ENCODE measurements at places on chromosomes 2 and 18.

DNA sequence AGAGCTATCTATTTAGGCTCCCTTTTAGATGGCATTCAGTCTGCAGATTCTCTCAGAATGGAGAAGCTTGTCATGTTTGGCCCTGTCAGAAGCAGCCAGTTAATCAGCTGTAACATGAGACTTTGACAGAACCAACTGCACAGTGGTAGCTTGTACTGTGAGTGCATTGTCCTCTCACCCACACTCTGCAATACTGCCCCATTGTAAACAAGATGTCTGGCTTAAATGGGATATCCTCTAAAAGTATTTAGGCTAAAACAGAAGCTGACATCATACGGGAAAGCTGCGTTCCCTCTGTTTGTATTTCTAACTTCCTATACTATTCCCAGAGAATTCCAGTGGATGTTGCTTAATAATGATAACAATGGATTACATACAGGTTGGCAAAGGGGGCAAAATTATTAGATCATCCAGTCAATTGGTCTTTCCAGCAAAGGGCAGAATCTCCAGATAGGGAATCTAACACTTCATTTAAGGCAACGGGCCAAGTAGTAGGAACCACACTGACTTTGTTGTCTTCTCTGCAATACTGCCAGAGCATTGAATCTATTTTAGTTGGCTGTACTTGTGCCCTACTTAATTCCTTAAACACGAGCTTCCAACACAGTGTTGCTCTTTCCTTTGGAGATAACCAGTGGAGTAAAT lies 15.4 kb upstream of the STAT4 start:
- no peak for DNase-seq

GRCh38 chr2:85326406-85327159 lies 1.2 kb downstream of the TGOLN2 start:
- DNase-seq = peak; percentile 26

DNA sequence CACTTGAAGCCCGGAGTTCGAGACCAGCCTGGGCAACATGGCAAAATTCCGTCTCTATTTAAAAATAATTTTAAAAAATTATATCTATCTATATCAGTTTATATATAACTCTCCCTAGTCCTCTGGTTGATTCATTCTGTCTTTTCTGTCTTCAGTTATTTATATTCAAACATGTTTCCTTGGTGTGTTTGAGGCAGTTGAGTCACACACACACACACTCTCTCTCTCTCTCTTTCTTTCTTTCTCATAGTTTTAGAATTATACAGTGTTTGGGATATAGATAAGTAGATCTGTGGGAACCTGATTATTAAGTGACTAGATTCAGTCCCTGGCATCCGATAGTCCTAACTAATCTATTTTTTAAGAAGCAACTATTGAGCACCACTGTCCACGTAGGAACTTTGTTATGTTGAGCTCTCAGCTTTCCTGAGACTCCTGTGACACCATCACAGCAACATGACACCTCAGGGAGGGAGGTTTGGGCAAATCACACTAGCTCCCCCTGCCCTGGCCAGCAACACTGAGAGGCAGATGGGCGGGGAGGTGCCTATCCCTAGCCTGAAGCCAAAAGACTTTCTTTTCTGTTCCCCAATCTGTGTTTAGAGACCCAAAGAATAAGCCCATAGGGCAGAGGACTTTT lies 482.7 kb downstream of the DLGAP1 start:
- peak; percentile 80 for DNase-seq

- DNase-seq = no peak
Observed at GRCh38 chr2:173232956-173233744, 121.5 kb upstream of the CDCA7 start.

DNA sequence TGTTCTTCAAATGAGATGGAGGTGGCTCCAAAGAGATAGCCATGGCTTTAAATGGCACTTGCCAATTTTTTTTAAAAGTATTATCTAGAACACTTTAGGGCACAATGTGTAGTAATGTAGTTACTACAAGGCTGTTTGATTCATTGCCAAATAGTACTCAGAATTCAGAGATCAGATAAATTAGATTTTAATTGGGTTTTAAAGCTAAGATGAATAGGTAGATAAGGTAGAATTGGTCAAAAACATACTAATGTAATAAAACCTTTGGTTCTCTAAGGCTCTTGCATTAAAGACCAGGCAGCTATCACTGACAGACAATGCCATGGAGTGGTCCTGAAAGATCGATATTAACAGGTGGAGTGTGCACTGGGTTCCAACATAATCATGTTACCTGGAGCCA lies 365.9 kb downstream of the LRRTM1 start:
- DNase-seq = no peak

GRCh38 chr2:70344195-70344594 lies 42.3 kb upstream of the FAM136A start:
- DNase-seq = no peak

DNA sequence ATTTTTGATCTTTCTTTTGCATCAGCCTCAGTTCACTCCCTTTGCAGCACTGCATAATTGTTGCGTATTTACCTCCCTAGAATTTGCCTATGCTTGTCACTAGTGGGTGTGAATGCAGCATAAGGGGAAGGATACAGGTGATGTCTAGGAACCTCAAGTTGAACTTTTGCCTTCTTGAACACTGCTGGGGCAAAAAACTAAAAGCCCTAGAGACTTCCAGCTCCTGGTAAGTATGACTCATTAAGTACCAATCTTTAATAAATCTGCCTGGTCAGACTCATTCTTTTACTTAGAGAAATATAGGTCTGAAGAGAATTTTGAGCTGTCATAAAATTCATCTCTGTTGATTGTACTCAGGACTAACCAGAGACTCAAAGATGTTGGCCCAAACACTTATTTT lies 547.3 kb upstream of the FANCL start:
- DNase-seq = no peak

DNA sequence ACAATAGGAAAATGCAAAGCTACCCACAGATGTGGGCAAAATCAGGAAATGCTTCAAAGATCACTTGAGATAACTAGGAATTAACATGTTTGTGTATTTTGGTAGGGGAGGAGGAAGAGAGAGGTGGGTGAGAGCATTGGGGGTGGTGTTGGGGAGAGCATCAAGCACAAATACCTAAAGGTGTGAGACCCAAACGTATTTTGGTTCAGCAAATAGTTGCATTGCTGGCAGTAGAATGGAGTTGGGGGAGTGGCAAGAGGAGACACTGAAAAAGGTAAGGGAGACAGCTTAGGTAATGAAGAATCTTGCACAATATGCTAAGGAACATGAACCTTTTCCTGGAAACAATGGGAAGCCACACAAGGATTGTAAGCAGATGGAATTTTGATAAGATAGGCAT lies 1.5 kb upstream of the PELI1 start:
- no peak for DNase-seq

DNA sequence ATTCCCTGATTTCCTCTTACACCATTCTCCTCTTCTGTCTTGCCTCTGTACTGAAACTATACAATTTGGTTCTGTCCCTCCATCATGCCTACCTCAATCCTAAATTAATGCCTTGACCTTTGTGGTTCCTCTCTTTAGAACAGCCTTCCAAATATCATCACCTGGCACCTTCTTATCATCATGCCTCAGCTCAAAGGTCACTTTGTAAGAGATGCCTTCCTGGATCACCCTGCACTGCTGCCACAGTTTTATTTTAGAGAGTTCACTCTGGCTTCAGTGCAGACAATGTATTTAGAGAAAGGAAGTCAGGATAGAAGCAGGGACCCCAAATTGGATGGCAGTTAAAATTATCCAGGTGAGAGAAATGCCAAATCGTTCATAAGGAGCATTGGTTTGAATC lies 64.5 kb downstream of the LRRTM4 start:
- DNase-seq = no peak

- peak; percentile 30 for DNase-seq
Observed at GRCh38 chr2:187500585-187501359, 52.7 kb upstream of the CALCRL start.

DNA sequence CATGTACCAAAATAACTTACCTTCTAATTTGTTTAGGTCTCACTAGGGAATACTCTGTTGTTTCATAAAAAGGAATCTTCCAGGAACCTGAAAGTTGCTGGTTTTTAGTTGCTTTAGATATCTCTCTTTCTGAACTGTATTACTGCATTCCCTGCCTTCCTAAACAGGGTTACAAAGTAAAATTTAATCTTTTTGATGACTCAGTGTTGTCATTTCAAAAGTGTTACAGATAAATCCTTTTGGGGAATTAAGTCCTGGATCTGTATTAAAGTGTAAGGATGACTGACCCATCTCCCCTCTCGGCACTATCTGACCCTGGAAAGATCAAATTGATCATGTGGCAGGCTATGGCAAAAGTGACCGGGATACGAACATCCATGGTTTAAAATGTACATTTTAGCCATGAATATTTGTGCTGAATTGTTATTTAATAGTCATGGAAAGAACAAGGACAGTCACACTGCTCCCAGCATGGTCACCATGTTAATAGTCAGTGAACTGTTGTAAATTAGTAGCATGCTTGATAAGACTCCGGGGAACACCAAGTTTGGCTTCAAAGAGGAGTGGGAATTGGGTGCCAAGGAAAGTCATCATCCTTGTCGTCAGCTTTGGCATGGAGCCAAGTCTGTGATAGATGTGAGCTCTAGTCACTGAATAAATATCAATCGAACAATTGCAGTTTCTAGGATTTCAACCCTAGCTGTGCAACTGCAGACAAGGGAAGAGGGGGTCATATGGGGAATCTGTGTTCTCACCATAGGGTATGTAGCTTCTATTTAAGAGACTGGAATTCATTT lies 4.2 kb downstream of the PLEKHA3 start:
- DNase-seq = no peak

- DNase-seq = no peak
Observed at GRCh38 chr2:54555318-54555837, 99.3 kb downstream of the SPTBN1 start.

DNA sequence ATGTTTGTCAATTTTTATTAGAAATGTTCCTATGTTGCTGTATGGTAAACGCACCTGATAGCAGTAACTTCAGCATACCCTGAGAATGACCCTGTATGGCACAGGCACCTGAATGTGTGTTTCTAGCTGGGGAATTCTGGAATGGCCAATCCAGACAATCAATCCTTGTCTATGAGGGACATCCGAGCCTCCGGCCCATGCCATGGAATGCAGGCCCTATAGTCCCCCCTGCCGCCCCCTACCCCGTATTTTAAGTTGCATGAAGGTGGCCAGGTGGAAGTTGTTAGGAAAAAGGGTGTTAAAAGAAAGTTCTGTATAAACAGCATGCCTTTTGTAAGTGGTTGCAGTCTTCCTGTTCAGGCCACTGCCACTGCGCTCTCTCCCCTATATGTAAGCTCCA lies 595.9 kb downstream of the DSC3 start:
- peak; percentile 2 for DNase-seq

GRCh38 chr18:4808891-4809290 lies 353.8 kb upstream of the DLGAP1 start:
- DNase-seq = no peak

- no peak for DNase-seq
Observed at GRCh38 chr2:37501113-37501512, 156.7 kb downstream of the QPCT start.

DNA sequence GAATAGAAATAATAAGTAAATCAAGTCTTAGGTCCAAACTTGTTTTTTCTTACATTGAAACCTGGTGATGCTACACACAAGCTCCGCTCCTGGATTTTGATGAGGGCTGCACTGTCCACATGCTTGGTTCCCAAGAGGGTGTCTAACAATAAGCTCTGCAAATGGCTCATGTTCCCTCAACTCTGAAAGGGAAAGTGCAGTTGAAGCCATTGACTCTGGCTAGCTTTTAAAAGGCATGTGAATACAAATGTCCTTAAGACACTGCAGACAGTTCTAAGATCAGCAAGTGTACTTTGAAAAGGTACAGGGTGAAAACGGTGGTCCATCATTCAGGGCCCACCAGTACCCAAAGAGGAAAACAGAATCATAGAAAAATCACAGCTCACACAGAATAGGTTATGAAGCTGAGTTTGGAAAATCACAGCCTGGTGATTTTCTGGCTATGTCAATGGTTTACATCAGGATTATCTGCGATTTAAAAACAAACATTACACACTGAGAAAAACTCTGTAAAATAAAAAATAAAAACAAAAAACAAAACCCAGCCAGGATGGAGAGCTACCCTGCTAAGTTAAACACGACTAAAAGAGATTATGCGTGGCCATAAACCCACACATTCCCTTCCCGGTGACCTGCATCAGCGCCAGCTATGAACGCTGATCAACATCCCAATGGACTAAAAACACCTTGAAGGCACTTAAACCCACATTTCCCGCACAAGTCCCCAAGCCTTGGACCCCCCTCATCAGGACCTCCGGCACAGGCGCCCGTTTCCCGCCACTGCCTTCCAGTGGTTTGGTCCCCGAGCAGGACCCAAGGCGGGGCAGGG lies 554 bp downstream of the PFN4 start:
- DNase-seq = no peak

DNA sequence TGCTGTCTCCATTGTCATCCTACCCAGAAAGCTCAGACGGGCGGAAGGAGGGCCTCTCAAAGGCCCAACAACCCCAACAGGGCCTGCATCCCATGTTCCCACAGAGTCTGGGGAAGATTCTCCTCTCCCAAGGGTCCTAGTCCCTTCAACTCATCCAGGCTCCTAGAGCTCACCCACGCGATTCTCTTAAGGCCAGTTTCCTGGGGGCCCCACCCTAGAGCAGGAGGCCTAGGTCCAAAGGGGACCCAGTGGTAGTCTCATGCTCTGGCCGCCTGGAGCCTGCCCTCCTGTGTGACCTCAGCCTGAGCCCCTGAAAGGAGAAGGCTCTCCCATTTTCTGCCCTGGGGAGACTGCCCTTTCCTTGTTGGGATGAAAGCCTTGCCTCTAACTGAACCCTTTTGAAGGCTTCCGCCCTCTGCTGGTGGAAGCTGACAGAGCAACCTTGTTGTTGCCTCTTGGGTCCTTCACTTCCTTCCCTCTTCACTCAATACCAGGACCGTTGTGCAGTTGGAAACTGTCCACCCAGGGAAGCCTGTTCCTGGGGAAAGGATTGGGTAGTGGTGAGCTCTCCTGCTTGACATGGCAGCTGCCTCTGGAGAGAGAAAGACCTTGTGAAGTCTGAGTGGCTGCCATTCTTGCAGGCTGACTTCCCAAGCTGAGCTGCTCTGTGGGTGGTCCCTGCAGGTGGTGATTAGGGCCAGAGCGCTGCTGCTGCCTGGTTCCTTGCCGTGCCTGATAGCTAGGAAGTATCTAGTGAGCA lies 86.0 kb upstream of the ALPP start:
- peak; percentile 91 for DNase-seq

DNA sequence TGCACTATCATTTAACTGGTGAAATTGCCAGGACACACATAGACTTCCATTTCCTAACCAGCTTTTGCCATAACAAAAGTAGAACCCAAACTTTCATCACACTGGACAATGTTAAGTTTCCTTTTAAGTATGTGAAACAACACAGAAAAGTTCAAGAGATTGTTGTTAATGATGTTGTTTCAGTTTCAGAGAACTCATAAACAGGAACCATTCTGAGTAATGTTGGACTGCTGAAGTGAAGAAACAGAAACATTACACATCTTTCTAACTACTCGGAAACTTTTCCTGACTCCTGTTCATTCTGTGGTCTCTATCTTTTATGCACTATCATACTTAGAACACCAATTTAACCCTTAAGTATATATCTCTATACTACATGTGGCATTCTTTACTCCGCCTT lies 179.2 kb downstream of the RIT2 start:
- DNase-seq = no peak

GRCh38 chr18:60675801-60676200 lies 303.2 kb upstream of the MC4R start:
- no peak for DNase-seq
